CD4-positive, alpha-beta T cell treated with Interleukin-2 at 100 ng/mL for 4 hours (primary cell): ENCODE measurements at places on chromosomes 2 and 18.

GRCh38 chr2:129935118-129935517, 44.3 kb upstream of the RAB6C start:
- no peak for DNase-seq

DNA sequence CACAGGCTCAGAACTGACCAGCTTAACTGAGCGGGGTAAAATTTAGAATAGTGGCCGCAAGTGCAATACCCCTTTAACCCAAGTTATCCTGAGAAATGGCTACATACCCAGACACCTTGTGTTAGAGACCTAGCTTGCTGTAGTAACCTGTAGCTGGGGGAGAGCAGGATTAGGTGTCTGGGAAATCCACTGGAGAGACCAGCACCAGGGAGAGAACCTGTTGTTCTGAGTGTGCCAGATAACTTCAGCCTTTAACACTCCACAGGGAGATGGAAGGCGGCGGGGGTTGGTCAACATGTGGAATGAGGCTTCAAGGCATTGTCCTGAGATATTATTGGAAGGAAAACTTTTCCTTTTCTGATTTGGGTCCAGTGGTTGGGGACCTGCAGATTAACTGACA, 356.0 kb downstream of the PTPRM start:
- no peak for DNase-seq

GRCh38 chr2:224433442-224433841, 31.5 kb upstream of the FAM124B start:
- DNase-seq = no peak

DNA sequence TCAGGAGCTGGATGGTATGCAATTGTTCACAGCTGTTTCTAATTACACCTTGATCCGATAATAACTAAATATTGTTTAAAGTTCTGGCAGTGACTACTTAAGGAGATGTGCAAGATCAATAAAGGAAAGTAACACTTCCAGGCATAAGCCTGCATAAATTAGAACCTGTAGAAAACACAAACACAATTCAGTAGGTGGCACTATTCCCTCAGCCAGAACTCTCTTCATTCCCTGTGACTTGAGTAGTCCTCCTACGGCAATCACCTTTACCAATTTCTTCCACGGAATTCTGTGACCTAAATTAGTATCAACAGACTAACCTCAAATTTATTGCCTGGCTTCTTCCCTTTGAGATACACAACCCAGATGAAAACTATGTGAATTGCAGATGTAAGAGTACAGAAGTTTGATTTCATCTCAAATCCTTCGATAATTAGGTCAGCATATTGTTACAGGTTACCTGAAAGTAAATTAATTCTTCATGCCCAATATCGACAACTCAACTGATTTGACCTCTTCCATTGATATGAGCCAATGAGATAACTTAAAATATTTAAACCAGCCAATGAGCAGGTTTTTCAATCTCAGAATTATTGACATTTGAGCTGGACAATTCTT, 137.8 kb downstream of the PID1 start:
- no peak for DNase-seq

GRCh38 chr2:15127876-15128275, 433.3 kb downstream of the NBAS start:
- no peak for DNase-seq

DNA sequence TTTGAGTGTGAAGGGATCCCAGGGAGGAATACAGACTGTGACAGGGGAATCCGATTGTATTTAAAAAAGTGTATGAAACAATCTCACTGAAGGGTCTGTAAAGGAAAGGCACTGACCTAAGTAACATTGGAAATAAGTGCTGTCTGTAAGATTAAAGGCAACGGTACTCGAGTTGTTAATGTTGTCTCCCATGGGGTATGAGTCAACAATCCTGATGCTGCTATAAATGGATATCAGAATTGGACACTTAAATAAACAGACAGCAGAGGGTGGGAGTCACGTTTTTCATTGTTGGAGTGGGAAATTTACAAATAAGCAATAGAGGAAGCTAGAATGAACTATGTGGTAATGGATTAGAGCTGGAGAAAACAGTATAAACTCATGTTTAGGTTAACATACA, 452.4 kb upstream of the RGPD4 start:
- DNase-seq = no peak

DNA sequence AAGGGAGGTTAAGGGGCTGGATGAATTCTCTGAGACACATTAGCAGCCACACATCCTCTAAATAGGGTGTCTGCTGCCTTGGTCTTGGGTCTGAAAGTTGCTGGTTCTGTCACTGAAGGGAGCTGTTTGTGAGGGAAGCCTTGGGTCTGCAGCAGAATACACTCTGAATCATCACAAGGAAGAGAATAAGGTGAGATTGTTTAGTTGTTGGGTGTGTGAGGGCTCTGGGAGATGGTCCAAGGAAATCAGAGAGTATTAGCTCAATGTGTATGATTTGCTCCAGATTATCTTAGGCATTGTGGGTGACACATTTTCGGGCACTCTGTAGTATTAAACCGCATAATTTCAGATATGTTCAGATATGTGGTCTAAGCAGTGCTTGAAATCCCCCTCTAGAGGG, 548.5 kb downstream of the SLC4A3 start:
- DNase-seq = no peak

GRCh38 chr2:60641811-60642788, 88.6 kb upstream of the BCL11A start:
- peak; percentile 39 for DNase-seq

DNA sequence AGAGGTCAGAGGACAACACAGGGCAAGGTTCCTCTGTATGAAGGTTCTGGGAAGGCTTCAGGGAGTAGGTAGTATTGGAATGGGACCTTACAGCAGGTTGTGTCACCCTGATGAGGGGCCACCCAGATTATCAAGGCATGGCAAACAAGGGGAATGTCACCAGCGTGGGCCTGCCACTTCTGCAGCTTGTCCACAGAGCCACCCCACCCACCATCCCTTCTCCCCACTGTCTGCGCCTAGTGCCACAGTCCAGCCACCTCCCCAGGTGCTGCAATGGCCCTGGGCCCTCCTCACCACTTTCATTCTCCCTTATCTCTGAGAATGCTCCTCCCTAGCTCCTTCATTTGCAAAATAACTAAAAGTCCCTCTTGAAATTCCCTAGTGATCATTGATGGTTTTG, 170.3 kb downstream of the TTC32 start:
- no peak for DNase-seq

GRCh38 chr2:238914648-238915015, 66.7 kb downstream of the TWIST2 start:
- no peak for DNase-seq

DNA sequence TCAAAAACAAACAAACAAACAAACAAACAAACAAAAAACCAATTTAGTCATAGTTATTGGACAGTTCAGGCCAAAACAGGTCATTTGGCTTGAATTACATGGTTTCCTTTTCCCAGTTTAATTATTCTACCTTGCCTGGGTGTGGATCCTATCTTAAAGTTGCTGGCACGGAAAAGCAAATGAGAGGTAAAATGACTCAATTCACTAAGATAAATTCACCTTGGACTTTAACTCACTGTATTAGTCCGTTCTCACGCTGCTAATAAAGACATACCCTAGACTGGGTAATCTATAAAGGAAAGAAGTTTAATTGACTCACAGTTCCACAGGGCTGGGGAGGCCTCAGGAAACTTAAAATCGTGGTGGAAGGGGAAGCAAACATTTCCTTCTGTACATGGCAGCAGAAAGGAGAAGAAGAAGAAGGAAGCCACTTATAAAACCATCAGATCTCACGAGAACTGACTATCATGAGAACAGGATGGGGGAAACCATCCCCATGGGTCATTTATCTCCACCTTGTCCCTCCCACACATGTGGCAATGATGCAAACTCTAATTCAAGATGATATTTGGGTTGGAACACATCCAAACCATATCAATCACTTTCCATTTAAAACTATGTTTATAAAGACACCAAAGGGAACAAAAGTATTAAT, 22.5 kb upstream of the TRAPPC8 start:
- no peak for DNase-seq

DNA sequence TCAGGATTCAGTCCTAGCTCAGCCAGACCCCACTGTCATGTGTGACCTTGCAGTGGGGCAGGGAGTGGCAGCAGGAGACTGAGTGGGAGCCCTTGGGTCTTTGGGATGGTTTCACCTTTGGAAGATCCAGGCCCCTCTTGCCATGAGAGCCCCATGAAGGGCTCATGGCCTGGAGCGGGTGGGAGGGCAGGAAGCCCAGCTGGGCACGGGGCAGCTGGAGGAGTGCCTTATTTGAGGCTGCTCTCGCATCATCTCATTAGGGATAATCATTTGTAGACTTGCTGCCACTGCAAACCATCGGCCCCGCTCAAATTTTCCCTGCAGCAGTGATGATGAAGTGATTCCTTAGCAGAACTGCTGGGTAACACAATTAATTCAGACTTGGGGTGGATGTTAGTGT, 73.9 kb downstream of the TGOLN2 start:
- no peak for DNase-seq

DNA sequence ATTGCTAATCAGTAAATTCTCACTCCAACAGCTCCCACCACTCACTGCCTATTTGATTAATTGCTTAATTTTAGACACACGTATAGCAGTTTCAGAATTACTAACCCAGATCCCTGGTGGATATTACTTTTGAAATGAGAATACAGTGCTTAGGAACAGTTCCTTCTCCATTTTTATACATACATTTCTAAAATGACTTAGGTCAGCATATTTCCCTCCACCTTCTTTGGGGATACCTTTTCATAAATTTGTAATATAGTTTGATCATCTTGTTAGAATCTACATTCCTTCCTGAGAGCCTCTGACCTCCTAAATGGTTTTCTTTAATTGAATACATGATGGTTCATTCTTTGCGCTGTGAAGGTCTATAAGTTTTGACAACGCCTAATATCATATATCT, 279.8 kb upstream of the NETO1 start:
- DNase-seq = no peak

- DNase-seq = no peak
Measured at GRCh38 chr18:45519411-45520280, 95.6 kb upstream of the SLC14A2 start.

- DNase-seq = no peak
Measured at GRCh38 chr2:187922846-187923245, 368.6 kb upstream of the TFPI start.

DNA sequence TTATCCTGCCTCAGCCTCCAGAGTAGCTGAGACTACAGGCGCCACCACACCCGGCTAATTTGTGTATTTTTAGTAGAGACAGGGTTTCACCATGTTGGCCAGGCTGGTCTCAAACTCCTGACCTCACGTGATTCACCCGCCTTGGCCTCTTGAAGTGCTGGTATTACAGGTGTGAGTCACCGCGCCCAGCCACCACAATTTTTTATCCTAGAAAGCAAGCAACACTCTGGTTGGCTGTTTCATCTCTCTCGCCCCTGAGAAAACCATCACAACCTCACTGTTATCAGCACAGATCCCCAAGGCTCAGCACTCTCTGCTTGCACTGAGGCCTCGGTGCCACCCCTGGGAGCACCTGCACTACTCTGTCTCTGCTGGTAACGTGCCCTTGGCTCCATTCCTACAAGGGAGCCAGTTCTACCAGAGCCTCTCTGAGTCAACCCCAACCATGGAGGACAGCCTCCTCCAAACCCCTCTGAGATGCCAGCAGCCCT, 134.8 kb upstream of the AGAP1 start:
- no peak for DNase-seq

DNA sequence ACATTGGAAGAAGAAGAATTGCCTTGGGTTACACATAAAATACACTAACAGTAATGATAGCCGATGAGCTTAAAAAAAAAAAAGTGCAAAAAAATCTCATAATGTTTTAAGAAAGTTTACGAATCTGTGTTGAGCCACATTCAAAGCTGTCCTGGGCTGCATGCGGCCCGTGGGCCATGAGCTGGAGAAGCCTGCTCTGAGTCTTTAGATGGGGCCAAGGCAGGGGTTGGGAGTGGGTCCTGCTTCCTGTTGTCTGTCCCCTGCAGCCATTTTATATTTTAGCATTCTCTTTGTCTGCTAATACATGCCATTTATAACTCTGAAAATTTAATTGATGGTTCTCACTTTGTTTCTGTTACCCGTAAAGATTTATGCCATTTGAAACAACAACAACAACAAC, 93.2 kb downstream of the EPC2 start:
- no peak for DNase-seq

DNA sequence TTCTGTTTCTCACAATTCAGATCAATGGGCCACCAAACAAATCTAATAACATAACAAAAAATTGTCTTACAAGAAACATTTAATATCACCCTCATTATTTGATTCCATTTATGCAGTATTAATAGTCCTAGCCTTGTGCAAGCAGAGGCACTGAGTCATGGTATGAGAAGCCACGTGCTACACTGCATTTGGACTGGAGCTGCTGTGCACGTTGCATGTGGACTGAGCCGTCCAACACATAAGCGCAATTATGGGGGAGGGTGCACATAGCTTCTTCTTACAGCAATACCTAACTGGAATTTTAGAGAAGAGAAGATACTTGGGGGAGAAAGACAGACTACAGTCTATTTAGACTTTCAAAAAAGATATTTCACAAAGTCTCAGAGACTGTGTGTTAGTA, 329.6 kb upstream of the ID2 start:
- no peak for DNase-seq

- no peak for DNase-seq
Measured at GRCh38 chr2:201777043-201777442, 3.7 kb downstream of the ALS2 start.

DNA sequence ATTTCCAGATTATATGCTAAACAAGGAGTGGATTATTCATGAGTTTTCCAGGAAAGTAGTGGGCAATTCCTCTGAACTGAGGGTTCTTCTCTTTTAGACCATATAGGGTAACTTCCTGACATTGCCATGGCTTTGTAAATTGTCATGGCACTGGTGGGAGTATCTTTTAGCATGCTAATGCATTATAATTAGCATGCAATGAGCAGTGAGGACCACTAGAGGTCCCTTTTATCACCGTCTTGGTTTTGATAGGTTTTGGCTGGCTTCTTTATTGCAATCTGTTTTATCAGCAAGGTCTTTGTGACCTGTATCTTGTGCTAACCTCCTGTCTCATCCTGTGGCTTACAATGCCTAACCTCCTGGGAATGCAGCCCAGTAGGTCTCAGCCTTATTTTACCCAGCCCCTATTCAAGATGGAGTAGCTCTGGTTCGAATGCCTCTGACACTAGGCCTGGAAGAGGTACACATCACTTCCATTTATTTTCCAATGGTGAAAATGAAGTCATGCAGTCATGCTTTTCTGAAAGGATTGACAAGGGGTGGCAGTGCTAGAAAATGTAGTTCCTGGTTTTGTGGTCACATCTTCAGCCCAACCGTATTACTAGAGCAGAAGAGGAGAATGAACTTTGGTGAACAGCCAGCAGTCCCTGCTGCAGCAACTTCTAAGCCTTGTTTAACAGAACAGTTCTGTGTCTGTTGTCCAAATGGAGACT, 26.6 kb upstream of the ITGA4 start:
- DNase-seq = peak; percentile 64

- DNase-seq = no peak
Measured at GRCh38 chr2:7612969-7613368, 695.8 kb downstream of the RNF144A start.

- DNase-seq = no peak
Measured at GRCh38 chr2:222315443-222316121, 16.8 kb upstream of the PAX3 start.

GRCh38 chr2:127721978-127722355, 20.7 kb downstream of the SFT2D3 start:
- DNase-seq = no peak
